ENCODE measurements at places on chromosomes 2 and 18.

- no peak for DNase-seq
These were observed 44.3 kb upstream of the SCLY start for GRCh38 chr2:238016526-238016925.

DNA sequence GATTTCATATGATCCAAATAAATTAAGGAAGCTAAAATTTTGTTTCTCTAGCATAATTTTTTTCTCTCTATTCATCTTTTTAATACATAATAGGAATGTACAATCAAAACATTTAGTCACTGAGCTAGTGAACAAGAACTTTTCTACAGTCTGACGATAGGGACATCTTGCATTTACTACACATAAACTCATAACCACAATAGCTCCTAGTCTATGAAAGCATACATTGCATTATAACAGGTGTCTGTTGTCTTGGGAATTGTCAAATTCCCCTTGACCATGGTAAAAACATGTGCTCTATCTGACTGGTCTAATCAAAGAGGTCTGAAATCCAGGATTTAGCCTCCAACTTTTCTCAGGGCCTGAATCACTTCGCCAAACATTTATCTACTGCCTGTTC lies 144.8 kb downstream of the FAM124B start:
- DNase-seq: no peak

DNA sequence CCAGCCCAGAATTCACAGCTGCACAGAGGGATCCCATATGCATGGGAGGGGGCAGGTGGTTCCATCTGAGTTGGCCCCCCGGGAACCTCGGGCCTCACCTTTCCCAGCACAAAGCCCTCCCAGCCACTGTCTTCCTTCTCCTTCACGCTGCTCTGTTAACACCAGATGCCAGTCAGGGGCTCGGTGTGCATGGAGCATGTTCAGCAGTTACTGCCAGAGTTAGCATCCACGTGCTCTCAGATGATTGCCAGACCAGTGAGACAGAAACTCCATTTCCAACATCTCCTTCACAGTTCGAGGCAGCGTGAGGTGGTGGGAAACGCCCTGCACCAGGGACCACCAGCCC lies 101.0 kb downstream of the PTGR3 start:
- DNase-seq: no peak

- DNase-seq: no peak
These were observed at the start of gene GALNT5 for GRCh38 chr2:157257312-157258252. TSS of gene GALNT5 (plus strand) at chr2:157257705. CDS start at chr2:157258083, 378 bp downstream.

DNA sequence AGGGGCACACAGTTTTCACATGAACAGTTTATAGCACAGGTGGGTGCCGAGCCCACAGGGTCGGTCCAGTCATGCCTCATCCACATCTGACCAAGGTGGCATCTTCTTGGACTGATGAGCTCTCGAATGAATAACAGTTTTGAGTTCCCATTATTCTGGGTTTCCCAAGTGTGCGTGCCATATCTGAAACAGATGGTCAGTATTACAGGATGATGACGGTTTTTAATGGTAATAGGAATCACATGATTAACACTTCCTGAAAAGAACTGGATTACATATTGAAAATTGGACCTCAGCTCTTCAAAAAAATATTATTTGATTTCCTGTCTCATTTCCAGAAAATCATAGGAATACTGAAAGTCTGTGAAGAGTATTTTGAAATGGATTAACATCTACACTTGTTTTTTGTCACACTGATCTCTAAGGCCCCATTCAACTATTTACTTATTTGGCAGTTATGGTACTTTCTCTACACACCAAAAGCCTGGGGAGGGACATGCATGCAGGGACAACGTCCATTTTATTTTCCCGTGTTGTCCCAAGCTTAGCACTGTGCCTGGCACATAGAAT lies 22.2 kb upstream of the NAB1 start:
- peak; percentile 74 for DNase-seq

GRCh38 chr2:19320813-19321212 lies 37.6 kb downstream of the OSR1 start:
- DNase-seq: no peak

- peak; percentile 70 for DNase-seq
These were observed 883 bp downstream of the SMCHD1 start for GRCh38 chr18:2656237-2656980.

GRCh38 chr18:46226461-46226860 lies 122.3 kb downstream of the HAUS1 start:
- no peak for DNase-seq

Measured in suppressor macrophage treated with lipopolysaccharide for 1 hour (primary cell).